ENCODE measurements at places on chromosomes 3 and 15. TPM values are rescaled to one million over a fixed set of nuclear protein-coding genes. Genes with fewer than 3 reads are reported as not detected.

The CLSTN2 gene
- 80.9 TPM for total RNA-seq

The ACSBG1 gene
- not detected for total RNA-seq

The SLC12A1 gene
- total RNA-seq = not detected

- H3K36me3 ChIP-seq = no peaks in the 10 kb centered on the region
- no peak overlapping the region for H3K4me3 ChIP-seq
- DNase-seq = no peak
- no peaks in the 10 kb centered on the region for H3K27me3 ChIP-seq
Observed at GRCh38 chr15:35963326-35963725, 417.4 kb upstream of the DPH6 start.

The SH2D7 gene
- not detected for total RNA-seq

GRCh38 chr3:53131096-53131495, 861 bp upstream of the RFT1 start:
- H3K27ac ChIP-seq = peak overlapping the region; percentile 90
- peak overlapping the region; percentile 92 for H3K4me3 ChIP-seq
- no peaks in the 10 kb centered on the region for H3K27me3 ChIP-seq

The UCN2 gene
- total RNA-seq = 2.8 TPM

- no peaks in the 10 kb centered on the region for H3K4me1 ChIP-seq
- no peak overlapping the region for H3K27ac ChIP-seq
- no peak for DNase-seq
- H3K4me3 ChIP-seq = no peak overlapping the region
Observed at GRCh38 chr3:79317551-79318518, 450.0 kb downstream of the ROBO1 start.

The SLC6A1 gene
- total RNA-seq = 0.30 TPM

- H3K27me3 ChIP-seq = no peaks in the 10 kb centered on the region
- H3K4me1 ChIP-seq = no peaks in the 10 kb centered on the region
- no peak overlapping the region for H3K4me3 ChIP-seq
- no peak for DNase-seq
Observed at GRCh38 chr3:152558386-152558785, 276.5 kb upstream of the P2RY1 start.

GRCh38 chr3:30918761-30919160, 24.3 kb upstream of the GADL1 start:
- H3K27me3 ChIP-seq = no peaks in the 10 kb centered on the region
- H3K4me1 ChIP-seq = no peaks in the 10 kb centered on the region
- H3K36me3 ChIP-seq = no peaks in the 10 kb centered on the region
- DNase-seq = no peak

GRCh38 chr15:58342508-58342907, 89.3 kb upstream of the LIPC start:
- peaks cover 3% of the 10 kb centered on the region for H3K4me1 ChIP-seq
- no peaks in the 10 kb centered on the region for H3K27me3 ChIP-seq
- H3K36me3 ChIP-seq = no peaks in the 10 kb centered on the region
- DNase-seq = no peak

DNA sequence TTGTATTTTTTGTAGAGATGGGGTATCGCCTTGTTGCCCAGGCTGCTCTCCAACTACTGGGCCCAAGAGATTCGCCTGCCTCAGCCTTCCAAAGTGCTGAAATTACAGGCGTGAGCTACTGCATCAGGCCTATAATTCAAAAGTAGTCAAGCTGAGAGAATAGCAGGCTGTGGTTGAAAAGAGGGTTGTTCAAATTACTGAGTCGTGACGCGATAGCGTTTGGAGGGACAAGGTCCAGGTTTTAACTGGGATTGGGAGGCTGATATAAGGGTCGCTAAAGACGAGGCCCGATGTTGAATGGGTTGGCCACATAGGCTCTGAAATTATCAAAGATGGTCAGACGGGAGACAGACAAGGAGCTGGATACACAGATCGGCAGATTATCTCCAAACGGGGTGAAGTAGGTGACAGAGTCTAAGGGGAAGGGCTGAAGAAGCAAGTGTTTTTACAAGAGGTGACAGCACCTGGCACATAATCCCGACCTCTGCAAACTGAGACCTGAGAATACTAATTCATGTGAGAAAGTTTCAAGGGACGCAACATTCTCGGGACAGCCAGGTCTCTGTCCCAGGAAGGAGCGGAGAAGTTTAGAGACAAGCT, 759 bp upstream of the ARID3B start:
- peak overlapping the region; percentile 83 for H3K27ac ChIP-seq
- no peaks in the 10 kb centered on the region for H3K27me3 ChIP-seq
- peak overlapping the region; percentile 91 for H3K4me3 ChIP-seq
- no peaks in the 10 kb centered on the region for H3K36me3 ChIP-seq
- peak; percentile 51 for DNase-seq
- peaks cover 11% of the 10 kb centered on the region for H3K4me1 ChIP-seq

The DPP8 gene
- 29.5 TPM for total RNA-seq

DNA sequence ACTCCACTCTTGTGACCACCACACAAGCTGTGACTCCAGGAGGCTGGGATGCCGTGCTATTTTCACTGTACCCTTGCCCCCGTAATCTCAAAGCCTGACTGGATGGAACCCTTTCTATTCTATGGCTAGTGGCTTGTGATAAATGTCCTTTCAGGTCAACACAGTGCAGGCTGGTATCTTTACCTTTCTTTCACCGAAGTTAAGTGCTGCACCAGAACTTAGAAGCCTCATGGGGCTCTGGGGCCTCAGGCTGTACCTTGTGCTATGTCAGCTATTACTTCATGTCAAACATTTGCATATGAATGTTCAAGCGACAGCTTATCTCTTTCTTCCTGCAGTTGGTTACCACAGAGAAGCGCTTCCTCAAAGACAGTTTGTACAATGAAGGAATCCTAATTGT, 66.8 kb downstream of the RPL39L start:
- H3K4me3 ChIP-seq = no peak overlapping the region
- H3K27me3 ChIP-seq = no peaks in the 10 kb centered on the region
- DNase-seq = no peak
- H3K27ac ChIP-seq = no peak overlapping the region
- H3K4me1 ChIP-seq = no peaks in the 10 kb centered on the region
- no peaks in the 10 kb centered on the region for H3K36me3 ChIP-seq

GRCh38 chr3:30166535-30166934, 439.9 kb upstream of the TGFBR2 start:
- peaks cover 4% of the 10 kb centered on the region for H3K4me1 ChIP-seq
- no peak overlapping the region for H3K27ac ChIP-seq
- H3K4me3 ChIP-seq = no peak overlapping the region
- no peaks in the 10 kb centered on the region for H3K27me3 ChIP-seq
- no peak for DNase-seq

DNA sequence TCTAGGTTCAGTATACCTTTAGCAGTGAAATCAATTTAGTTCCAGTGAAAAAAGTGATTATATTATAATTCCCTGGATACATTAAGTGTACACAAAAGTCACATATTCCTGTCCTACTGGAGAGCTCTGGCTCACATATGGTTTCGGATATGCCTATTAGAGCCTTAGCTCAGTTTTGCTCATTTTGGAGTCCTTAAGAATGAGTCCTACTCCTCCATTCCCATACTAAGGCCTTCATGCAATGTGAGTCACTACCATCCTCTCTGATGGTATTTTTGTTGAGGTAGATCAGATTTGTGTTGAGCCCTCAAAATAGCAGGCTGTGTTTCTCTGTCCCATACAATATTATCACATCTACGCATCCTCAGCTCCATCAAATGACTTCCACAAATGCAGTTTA, 294.2 kb upstream of the COL8A1 start:
- H3K4me1 ChIP-seq = no peaks in the 10 kb centered on the region
- peak; percentile 32 for DNase-seq
- H3K36me3 ChIP-seq = no peaks in the 10 kb centered on the region

- no peak overlapping the region for H3K27ac ChIP-seq
- no peaks in the 10 kb centered on the region for H3K36me3 ChIP-seq
- H3K4me1 ChIP-seq = no peaks in the 10 kb centered on the region
- H3K4me3 ChIP-seq = no peak overlapping the region
- H3K27me3 ChIP-seq = no peaks in the 10 kb centered on the region
Observed at GRCh38 chr3:101478980-101479379, 34.0 kb downstream of the SENP7 start.

- peaks cover 30% of the 10 kb centered on the region for H3K36me3 ChIP-seq
- no peaks in the 10 kb centered on the region for H3K27me3 ChIP-seq
- H3K4me1 ChIP-seq = peaks cover 5% of the 10 kb centered on the region
- peak; percentile 64 for DNase-seq
- H3K4me3 ChIP-seq = no peak overlapping the region
Observed at GRCh38 chr15:34147371-34148140, 45.7 kb downstream of the PGBD4 start.

GRCh38 chr15:61275451-61275850, 46.3 kb upstream of the RORA start:
- H3K4me1 ChIP-seq = no peaks in the 10 kb centered on the region
- no peak for DNase-seq
- H3K27ac ChIP-seq = no peak overlapping the region
- no peak overlapping the region for H3K4me3 ChIP-seq

DNA sequence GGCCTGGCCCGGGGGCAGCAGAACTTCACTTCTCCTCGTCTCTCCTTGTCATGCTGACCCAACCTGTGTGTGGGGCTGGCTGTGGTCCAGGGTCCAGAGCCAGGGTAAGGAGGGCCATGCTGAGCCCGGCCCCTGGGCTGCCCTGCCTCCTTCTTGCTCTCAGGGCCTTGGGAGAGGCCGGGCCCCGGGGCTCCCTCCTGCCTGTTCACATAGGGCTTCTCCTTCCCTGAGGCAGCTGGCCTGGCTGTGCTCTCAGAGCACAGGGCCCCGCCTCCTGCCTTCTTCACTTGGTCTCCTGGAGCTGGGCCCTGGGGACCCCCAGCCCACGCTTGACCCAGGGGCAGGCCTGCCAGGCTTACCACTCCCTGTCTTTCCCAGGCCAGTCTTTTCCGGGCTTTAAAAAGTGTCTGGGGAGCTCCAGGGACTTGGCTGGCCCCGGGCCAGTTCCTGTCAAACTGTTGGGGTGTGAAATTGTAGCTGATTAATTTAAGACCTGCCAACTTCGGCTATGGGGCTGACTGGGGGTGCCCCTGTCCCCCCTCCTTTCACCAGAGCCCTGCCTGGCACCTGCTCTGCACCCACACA, 11.8 kb downstream of the PLXNA1 start:
- no peaks in the 10 kb centered on the region for H3K36me3 ChIP-seq
- DNase-seq = no peak
- no peak overlapping the region for H3K4me3 ChIP-seq
- no peaks in the 10 kb centered on the region for H3K27me3 ChIP-seq

- no peak for DNase-seq
- no peak overlapping the region for H3K4me3 ChIP-seq
- H3K4me1 ChIP-seq = peaks cover 3% of the 10 kb centered on the region
- no peak overlapping the region for H3K27ac ChIP-seq
- H3K36me3 ChIP-seq = no peaks in the 10 kb centered on the region
Observed at GRCh38 chr15:81291916-81292522, 31.9 kb downstream of the STARD5 start.

The AGBL1 gene
- total RNA-seq = not detected

GRCh38 chr3:22372292-22373062, 621.5 kb upstream of the ZNF385D start:
- H3K27me3 ChIP-seq = peaks cover 32% of the 10 kb centered on the region
- peaks cover 3% of the 10 kb centered on the region for H3K4me1 ChIP-seq
- H3K27ac ChIP-seq = no peak overlapping the region

The HERC2 gene
- total RNA-seq = 61.5 TPM

DNA sequence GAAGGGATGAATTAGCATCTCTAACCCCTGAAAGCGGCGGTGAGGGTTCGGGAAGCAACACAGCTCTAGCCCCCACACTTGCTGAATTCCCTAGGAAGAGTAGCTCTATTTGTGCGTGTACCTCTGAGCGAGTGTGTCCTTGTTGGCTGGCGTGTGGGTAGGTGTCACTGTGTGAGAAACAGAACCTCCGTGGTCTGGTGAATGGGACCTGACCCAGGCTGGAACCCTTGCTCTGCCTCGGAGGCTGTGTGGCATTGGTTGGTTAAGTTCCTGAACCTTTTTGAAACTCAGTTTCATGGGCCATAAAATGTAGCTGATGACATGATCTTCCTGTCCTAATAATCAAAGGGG, 414 bp upstream of the TMEM115 start:
- peaks cover 35% of the 10 kb centered on the region for H3K4me1 ChIP-seq
- no peaks in the 10 kb centered on the region for H3K36me3 ChIP-seq
- H3K27ac ChIP-seq = no peak overlapping the region
- no peak for DNase-seq
- H3K27me3 ChIP-seq = no peaks in the 10 kb centered on the region
- peak overlapping the region; percentile 73 for H3K4me3 ChIP-seq

Measured in astrocyte (in vitro differentiated cells and primary cell).